ENCODE measurements at places on chromosomes 11 and 22.

GRCh38 chr22:37210041-37210803 is 2.1 kb downstream of the SSTR3 start:
- DNase-seq: no peak

DNA sequence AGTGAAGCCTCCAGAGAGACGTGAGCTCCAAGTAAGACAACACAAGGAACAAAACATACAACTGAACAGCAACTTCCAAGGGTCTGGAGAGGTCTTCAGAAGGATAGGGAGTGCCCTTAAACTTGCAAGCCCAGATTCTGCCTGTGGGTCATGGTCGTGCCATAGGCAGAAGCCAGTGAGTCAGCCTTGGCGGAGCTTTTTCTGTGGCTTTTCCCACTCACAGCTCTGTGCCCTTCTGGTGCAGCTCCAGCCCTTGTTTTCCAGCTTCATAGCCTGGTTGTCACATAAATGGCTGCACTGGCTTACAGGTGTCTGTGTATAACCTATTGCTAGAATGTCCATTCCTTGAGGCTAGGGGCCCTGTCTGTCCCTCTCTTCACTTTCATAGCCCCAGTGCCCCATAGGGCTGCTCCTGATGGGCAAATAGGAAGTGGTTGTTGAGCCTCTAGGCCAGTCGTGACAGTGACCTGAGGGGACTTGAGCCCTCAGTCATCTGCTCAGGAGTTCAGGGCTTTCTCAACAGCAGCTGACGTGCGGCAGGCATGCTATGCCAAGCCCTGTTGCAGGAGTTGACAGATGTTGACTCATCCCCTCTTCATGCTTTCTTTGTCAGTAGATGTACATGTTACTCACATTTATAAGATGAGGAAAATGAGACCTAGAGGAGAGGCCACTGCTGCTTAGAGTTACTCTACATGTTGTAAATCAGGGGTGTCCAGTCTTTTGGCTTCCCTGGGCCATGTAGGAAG is 7.4 kb downstream of the MED15 start:
- DNase-seq: peak; percentile 44

DNA sequence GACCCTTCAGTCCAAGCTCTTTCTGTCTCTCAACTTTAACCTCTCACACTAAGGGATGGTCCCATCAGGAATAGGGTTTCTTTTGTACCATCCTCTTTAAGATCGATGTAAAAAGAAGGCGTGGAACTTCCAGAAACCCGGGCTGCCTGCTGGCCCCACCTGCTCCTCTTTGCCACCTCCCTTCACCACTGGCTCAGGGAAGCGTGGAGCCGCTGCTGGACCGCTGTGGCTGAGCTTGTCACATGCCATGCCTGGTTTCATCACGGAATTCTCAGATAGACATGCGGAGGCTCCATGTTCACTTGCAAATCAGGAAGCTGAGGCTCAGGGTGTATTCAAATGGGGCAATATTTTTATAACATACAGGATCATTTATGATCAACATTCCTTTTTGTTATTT is 399.7 kb downstream of the BRD1 start:
- no peak for DNase-seq

GRCh38 chr11:75793966-75794365 is 21.0 kb upstream of the UVRAG start:
- no peak for DNase-seq

- DNase-seq: no peak
These were observed 226.3 kb downstream of the DDX10 start for GRCh38 chr11:108891143-108891542.

- DNase-seq: no peak
These were observed 83.4 kb downstream of the FBLN1 start for GRCh38 chr22:45585946-45586540.

DNA sequence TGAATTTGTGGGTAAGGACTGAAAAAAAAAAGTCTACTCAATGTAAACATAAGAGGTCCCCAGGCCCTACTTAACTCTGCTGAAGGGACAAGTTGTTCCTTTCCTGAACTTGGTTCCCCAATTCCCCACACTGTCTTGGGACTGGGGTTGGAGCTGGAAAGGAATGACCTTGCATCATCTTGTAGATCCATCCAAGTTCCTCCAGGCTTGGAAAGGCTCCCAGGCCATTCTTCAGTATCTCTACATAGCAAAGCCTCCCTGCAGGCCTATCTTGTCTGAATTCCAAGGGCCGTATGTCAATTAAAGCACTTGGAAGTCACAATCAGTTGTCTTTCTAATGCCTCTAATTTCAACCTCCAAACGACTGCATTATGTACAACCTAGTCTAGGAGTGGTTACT is 361.2 kb downstream of the TMEM135 start:
- no peak for DNase-seq

- no peak for DNase-seq
These were observed 34.0 kb upstream of the FADD start for GRCh38 chr11:70169127-70169526.

- no peak for DNase-seq
These were observed 1.9 kb upstream of the ATL3 start for GRCh38 chr11:63672936-63673539.

GRCh38 chr11:60183591-60184205 is 815 bp upstream of the MS4A6A start:
- DNase-seq: no peak

- DNase-seq: no peak
These were observed 817.4 kb downstream of the BRD1 start for GRCh38 chr22:49010070-49010863.

- peak; percentile 57 for DNase-seq
These were observed 60.4 kb downstream of the SFI1 start for GRCh38 chr22:31556627-31557203.

DNA sequence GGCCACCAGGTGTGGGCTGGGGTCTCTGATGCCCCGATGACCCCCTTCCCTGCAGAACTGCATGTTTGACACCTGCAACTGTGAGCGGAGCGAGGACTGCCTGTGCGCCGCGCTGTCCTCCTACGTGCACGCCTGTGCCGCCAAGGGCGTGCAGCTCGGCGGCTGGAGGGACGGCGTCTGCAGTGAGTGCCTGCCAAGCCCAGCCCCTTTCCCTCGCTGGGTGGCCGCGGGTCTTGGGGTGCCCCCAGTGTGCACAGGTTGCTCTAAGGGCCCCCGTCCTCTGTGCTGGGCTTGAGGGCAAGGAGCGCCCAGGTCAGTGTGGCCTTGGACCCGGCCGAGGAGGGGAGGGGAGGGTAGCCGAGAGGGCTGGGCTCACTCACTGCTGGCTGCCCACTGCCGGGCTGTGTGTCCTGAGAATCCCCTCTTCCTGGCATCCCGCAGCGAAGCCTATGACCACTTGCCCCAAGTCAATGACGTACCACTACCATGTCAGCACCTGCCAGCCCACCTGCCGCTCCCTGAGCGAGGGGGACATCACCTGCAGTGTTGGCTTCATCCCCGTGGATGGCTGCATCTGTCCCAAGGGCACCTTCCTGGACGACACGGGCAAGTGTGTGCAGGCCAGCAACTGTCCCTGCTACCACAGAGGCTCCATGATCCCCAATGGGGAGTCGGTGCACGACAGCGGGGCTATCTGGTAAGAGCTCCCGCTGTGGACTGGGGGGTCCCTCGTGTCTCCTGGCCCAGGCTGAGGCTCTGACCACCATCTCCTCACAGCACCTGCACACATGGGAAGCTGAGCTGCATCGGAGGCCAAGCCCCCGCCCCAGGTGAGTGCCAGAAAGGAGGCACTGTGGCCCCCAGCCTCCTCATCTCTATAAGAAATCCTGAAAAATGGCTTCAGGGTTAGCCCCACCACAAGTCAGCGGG is 17.0 kb downstream of the MUC5AC start:
- no peak for DNase-seq

GRCh38 chr22:43257549-43257948 is 70.6 kb upstream of the TTLL12 start:
- DNase-seq: no peak

DNA sequence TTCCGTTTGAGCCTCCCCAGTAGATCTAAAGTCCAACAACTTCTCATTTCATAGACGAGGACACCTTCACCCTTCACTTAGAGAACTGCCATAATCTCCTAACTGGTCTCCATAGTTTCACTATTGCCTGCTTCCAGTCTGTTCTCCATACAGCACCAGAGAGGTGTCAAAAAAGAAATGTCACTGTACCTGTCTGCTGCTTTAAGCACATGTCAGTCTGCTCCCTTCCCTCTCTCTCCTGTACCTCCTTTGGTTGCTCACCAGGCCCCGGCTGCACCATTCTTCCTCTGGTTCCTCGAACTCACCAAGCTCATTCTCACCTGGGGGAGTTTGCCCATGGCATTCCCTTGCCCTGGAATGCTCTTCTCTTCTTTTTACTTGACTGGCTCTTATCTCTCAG is 75.8 kb downstream of the NAV2 start:
- no peak for DNase-seq

DNA sequence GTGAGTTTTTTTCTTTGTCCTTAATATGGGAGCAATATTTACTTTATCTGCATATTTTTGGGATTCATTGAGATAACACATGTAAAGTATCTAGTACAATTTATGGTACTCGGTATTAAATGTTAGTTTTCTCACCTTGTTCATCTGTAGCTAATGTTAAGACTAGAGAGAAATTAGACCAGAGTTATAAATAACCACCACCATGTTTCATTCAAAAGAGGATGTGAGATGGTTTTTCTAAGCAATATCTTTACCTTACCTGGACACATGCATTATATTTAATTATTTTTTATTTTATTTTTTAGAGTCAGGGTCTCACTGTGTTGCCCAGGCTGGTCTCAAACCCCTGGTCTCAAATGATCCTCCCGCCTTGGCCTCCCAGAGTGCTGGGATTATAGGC is 18.4 kb downstream of the ARHGAP42 start:
- DNase-seq: no peak

DNA sequence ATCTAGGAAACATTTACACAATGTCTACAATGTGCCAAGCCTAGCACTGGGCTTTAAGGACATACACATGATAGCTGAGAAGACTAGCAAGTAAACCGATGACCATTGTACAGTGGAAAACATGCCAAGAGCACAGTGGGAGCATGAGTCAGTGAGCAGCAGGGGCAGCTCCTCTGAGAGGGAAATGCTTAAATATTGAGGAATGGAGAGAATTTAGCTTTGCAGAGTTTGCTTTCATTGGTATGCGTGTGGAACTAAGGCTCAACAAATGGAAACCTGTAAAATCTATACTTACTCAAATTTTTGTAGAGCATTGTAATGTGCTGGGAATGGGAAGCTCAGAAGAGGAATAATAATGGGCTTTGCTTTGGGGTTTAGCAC is 282.3 kb downstream of the ST3GAL4 start:
- no peak for DNase-seq

GRCh38 chr11:69848201-69848600 is 29.0 kb upstream of the FGF3 start:
- no peak for DNase-seq

DNA sequence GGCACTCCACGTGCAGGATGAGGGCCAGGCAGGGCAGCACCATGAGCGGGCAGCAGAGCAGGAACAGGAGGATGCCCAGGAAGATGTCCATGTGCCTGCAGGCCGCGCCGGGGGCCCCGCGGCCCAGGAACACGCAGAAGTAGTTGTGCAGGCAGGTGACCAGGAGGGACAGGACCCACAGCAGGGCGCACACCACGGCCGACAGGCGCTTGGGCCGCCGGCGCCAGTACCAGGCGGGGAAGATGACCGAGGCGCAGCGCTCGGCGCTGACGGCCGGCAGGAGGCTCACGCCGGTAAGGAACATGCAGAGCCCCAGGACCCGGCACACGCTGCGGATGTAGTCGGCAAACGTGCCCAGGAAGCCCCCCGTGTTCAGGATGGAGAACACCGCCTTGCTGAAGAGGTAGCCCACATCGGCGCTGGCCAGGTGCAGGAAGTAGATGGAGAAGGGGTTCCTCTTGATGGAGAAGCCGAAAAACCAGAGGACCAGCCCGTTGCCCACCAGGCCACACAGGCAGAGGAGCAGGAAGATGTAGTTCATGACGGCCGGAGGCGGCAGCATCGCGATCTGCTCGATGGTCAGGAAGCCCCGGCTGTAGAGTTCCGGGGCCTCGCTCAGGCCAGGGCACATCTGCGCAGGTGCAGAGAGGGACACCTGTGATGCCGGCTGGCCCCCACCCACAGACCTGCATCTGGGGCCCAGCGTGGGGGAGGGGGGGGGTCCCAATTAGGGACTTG is 7.2 kb downstream of the MRGPRF start:
- no peak for DNase-seq

- DNase-seq: no peak
These were observed 24.2 kb upstream of the YPEL1 start for GRCh38 chr22:21759646-21760376.

- peak; percentile 45 for DNase-seq
These were observed 17.6 kb upstream of the MGAT3 start for GRCh38 chr22:39439170-39439569.

DNA sequence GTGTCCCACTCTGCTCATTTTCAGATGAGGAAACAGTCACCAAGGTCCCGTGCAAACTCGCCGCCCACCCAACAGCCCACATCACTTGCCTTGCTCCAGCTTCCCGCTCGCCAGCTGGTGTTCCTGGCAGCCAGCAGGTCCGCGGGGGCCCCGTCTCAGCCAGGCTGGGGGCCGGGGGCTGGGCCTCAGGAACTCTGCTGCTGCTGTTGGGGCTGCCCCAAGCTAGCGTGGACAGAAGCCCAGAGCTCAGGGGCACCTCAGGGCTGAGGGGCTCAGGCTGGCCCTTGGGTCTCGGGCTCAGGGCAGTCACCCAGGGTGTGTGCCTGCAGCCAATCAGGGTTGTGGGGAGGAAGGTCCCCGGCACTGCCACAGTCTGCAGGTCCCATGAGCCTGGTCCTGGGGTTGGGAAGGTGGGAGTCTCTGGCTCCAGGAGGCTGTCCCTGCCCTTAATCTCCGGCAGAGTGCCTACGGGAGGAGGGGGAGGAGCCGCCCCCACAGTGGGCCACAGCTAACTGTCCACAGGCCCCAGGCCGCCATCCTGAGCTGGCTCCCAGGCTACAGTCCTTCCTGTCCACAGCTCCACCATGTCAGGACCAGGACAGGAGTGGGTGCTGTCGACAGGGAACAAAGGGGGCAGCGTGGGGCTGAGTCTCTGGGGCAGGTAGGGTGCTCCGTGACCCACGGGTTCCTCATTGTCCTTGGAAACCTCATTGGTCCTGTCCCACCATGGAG is 65.2 kb downstream of the ARFGAP3 start:
- no peak for DNase-seq

DNA sequence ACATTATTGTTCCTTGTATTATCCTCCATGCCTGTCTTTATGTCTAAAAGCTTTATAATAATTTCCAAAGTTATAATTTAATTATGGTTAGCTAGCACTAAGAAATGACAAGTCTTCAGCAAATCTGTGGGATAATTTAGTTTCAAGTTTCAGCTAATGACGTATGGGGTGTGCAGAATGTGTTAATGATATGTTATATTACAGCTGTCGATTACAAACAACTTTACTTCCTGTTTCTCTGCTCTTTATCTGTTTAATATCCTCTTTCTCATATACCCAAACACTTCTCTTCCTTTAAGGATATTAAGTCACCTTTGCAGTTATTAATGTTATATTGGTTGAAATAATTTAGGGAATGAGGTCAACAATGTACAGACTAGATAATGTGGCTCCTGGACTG is 161.8 kb downstream of the CASP12 start:
- DNase-seq: no peak

DNA sequence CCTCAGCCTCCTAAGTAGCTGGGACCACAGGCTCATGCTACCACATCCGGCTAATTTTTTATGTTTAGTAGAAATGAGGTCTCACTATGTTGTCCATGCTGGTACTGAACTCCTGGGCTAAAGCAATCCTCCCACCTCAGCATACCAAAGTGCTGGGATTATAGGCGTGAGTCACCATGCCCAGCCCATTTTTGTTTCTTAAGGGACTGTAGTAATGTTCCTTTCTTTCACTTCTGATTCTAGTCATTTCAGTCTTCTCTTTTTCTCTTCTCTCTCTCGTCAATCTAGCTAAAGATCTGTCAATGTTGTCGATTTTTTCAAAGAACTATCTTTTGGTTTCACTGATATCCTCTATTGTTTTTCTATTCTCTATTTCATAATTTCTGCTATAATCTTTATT is 111.0 kb upstream of the APOA1 start:
- no peak for DNase-seq

Measured in Caki2 (cell line).